ENCODE measurements at places on chromosomes 1 and 21. TPM values are rescaled to one million over a fixed set of nuclear protein-coding genes. Genes with fewer than 3 reads are reported as not detected.

Gene FAM177B
- total RNA-seq = not detected

Gene PTPN7
- total RNA-seq = not detected

Gene LCA5L
- 0.28 TPM for total RNA-seq

Gene RNF115
- 22.5 TPM for total RNA-seq

Gene WLS
- 157 TPM for total RNA-seq

Gene KRTAP19-2
- not detected for total RNA-seq

Gene REN
- total RNA-seq = 0.54 TPM

Gene CHIA
- total RNA-seq = not detected

Gene RNF186
- not detected for total RNA-seq

Gene AIDA
- 71.4 TPM for total RNA-seq

Gene CCNL2
- 61.1 TPM for total RNA-seq

Gene KCNJ9
- not detected for total RNA-seq

Gene GSTM1
- total RNA-seq = not detected

All from IMR-90 (cell line).